ENCODE measurements at places on chromosomes 6 and 20.

DNA sequence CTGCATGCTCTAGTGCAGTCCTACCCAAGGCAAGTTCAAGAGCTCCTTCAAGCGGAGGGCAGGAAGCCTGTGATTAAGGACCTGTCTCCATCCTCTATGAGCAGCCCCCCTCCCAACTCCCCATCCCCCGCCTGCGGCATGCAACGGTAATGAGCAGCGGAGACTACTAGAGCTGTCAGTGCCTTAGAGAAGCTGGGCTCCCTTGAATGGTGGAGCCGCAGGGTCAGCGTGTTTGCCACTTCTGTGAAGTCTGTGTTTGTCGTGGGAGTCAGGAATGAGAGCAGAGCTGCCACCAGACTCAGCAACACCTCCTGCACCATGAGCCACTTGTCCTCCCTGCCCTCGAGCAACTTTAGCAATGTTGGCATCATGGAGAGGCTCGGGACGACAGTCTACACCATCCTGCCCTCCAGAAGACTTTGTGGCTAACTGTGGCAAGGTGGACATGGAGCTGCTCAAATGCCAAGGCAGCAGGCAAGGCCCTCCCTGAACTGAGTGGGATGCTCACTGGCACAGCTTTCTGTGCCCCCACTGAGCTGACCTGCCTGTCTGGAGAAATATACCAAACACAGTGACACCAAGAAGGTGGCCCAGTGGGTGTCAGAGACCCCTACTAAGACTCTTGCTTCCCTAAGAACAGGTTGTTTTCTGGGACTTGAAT, 23.8 kb upstream of the SYNDIG1 start:
- DNase-seq, result no peak

- no peak for DNase-seq
These were observed 297.2 kb upstream of the JARID2 start for GRCh38 chr6:14948586-14949245.

- no peak for DNase-seq
These were observed 21.8 kb downstream of the FAM209B start for GRCh38 chr20:56554869-56555268.

DNA sequence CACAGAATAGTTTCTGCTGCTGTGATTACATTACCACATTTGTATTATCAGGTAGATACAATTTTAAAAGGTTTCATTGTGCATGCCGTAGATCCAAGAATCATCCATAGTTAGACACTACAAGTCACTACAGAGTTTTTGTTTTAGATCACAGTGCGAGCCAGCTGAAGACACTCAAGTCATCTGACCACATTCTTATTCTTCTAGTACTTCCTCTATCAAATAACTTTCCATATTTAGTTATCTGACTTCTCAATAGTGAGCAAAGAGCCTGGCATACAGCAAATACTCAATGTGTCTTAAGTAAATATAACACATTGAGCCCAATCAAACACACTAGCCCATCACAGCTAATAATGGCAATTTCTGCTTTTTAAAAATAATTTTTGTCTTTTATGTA, 195.4 kb downstream of the ASCC3 start:
- no peak for DNase-seq

DNA sequence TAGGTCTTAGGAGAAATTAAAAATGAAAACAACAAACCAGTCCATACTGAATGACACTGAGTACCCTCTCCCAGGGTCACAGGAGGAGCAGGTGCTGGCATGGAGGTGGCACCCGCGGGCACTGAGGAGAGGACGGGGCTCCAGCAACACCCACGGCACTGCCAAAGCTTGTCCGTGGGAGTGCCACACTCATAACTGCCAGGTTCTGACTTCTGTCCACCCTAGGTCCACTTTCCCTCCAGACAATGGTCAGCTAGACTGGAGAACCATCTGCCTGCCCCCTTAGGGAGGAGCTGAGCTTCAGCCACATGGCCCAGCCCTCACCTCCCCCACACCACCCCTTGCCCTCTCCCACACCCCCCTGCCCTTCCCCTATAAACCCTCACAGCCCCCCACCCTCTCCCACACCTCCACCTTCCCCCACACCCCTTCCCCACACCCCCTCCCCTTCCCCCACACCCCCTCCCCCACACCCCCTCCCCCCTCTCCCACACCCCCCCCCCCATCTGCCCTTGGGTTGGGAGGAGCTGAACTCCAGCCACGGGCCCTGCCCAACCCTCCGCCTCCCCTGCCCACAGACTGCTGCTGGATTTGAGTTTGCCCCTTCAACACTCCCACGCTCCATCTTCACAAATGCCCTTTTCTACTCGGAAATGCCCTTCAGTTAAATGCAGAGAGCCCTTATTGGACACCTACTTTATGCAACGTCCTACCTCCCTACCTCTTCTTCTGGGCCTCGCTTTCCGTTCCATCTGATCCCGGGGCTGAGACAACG, 129.6 kb downstream of the TAF4 start:
- no peak for DNase-seq

- DNase-seq, result no peak
These were observed 335.3 kb downstream of the SOX4 start for GRCh38 chr6:21928827-21929226.

DNA sequence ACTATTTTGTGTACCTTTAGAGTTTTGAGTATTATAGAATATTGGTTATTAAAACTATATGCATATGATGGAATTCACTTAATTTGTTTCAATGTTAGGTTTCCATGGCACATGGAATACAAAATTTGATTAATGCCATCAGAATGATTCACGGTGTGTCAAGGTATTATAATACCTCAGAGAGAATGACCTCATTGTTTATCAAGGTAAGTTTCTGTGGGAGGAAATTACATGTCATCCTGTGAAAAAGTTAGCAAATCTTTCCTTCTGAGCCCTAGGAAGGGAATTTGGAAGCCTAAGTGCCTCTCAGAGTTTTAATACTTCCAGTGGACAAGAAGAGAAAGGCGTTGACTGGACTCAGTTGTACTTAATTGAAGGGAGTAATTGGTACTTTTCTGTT, 40.8 kb downstream of the DNAH8 start:
- DNase-seq, result no peak

GRCh38 chr20:51804754-51805153, 2.4 kb upstream of the SALL4 start:
- DNase-seq, result no peak

- no peak for DNase-seq
These were observed 93.3 kb upstream of the RNF24 start for GRCh38 chr20:4108495-4109306.

GRCh38 chr6:69974193-69974592, 107.8 kb downstream of the COL19A1 start:
- DNase-seq, result no peak
